ENCODE measurements at places on chromosomes 4 and X.

DNA sequence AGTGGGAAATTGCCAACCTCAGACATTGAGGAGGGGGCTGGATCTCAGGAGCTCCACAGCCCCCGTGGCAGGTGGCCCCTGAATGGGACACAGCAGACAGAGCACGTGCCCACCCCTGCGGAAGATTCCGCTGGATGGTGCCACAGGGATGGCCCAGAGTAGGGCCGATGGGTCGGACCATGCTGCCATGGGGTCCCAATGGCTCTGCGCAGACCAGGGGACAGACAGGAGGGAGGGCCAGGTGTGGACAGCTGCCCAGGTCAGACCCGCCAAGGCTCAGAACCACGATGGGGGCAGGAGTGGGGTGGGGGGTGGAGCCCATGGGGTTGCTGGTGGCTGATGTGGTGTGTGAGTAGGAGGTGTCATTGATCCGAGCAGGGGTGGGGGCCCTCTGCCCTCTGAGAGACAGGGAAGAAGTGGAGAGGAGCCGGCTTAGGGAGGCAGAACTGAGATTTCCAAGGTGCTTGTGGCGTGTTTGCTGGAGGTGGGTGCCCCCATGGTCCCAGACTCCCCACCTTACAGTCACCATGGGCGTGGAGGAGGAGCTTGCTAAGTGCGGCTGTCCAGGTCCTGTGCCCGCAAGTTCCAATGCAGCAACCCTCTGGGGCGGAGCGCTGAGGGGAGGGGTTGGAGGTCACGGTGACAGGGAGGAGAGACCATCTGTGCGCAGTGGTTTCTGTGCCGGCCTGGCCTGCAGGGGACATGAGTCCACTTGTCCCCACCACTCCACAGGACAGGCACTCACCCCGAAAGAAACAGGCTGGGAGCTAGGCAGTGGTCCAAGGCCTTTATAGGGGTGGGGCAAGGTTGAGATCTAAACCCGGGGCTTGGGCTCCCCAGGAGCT is 12.9 kb downstream of the SH3TC1 start:
- no peaks in the 10 kb centered on the region for H3K36me3 ChIP-seq
- DNase-seq: no peak
- H3K4me3 ChIP-seq: no peak overlapping the region
- no peak overlapping the region for H3K27ac ChIP-seq

DNA sequence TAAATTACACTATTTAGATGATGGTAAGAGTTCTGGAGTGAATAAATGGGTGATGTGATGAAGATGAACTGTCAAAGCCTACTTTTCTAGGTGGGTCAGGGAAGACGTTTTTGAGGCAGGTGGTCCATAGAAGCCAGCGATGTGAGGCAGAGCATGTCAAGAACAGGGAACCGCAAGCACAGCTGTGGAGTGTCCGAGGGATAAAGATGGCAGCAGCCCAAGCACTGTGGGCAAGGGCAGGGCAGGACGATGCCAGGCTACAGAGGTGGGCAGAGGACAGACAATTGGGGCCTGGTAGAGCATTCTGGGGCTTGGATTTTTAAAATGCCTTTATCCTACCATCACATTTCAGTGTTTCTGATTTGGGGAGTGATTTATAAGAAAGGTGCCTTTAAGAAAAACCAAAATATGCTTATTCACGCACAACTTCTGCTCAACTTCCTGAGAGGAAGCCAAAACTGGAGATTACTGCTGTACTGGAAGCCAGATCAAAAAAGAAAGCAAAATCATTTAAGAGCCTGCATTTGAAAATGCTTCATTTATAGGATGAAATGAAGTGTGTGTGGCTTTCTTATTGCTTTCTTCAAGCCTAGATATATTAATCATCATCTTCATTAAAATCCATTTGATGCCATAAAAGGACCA is 119.0 kb upstream of the WDR17 start:
- H3K27me3 ChIP-seq: no peaks in the 10 kb centered on the region
- no peaks in the 10 kb centered on the region for H3K4me1 ChIP-seq
- no peak overlapping the region for H3K4me3 ChIP-seq
- no peaks in the 10 kb centered on the region for H3K36me3 ChIP-seq
- peak overlapping the region; percentile 70 for H3K27ac ChIP-seq
- DNase-seq: no peak

GRCh38 chrX:120242813-120243212 is 7.8 kb upstream of the ZBTB33 start:
- H3K36me3 ChIP-seq: no peaks in the 10 kb centered on the region
- DNase-seq: no peak
- no peak overlapping the region for H3K27ac ChIP-seq
- H3K4me1 ChIP-seq: peaks cover 6% of the 10 kb centered on the region
- H3K4me3 ChIP-seq: no peak overlapping the region

GRCh38 chr4:169120624-169121023 is 110.6 kb upstream of the CBR4 start:
- no peak overlapping the region for H3K4me3 ChIP-seq
- no peak for DNase-seq
- H3K4me1 ChIP-seq: no peaks in the 10 kb centered on the region

DNA sequence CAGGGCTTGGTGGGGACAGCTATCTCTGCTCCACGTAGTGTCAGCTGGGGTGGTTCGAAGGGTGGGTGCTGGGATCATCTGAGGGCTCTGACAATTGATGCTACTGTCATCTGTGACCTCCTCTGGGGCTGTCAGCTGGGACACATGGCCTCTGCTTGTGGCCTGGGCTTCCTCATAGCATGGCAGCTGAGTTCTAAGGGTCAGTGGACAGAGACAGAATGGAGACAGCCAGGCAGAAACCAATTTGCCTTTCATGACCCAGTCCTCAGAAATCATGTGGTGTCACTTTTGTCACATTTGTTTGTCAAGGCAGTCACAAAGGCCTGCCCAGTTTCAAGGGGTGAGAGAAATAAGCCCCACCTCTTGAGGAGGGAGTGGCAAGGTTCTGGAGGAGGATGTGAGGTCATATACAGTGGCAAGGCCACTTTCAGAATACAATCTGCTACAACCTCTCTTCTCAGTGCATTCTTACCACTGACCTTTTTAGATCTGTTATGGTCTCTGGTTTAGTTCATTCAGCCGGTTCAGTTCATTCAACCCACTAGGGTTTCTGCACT is 103.6 kb upstream of the BCOR start:
- no peak for DNase-seq
- no peaks in the 10 kb centered on the region for H3K36me3 ChIP-seq
- no peak overlapping the region for H3K4me3 ChIP-seq
- H3K27ac ChIP-seq: no peak overlapping the region

DNA sequence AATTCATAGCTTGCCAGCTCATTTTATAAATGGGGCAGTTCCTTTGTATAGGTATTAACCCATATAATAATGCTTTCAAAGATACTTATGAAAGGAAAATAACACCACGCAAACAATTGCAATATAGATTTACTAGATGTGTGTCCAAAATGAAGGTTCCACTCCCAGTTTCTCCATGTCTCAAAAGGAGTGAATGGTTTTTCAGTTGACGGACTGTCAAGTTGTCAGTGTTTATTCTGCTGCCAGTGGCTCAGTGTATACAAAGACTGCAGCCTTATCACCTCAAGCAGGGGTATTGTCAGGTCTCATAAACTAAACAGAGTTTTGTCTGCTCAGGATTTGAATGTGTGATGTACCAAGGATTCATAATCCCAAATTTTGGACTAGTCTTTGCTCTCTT is 585.3 kb upstream of the ATOH1 start:
- H3K36me3 ChIP-seq: no peaks in the 10 kb centered on the region
- H3K4me3 ChIP-seq: no peak overlapping the region
- DNase-seq: no peak
- H3K27ac ChIP-seq: no peak overlapping the region

- H3K4me3 ChIP-seq: no peak overlapping the region
- no peaks in the 10 kb centered on the region for H3K27me3 ChIP-seq
- DNase-seq: no peak
Measured at GRCh38 chr4:123640271-123640670, 243.7 kb downstream of the SPRY1 start.

- peaks cover 12% of the 10 kb centered on the region for H3K27me3 ChIP-seq
- H3K4me1 ChIP-seq: no peaks in the 10 kb centered on the region
- H3K27ac ChIP-seq: no peak overlapping the region
- no peaks in the 10 kb centered on the region for H3K36me3 ChIP-seq
- H3K4me3 ChIP-seq: no peak overlapping the region
Measured at GRCh38 chrX:103538728-103539127, 19.4 kb upstream of the RAB40A start.

DNA sequence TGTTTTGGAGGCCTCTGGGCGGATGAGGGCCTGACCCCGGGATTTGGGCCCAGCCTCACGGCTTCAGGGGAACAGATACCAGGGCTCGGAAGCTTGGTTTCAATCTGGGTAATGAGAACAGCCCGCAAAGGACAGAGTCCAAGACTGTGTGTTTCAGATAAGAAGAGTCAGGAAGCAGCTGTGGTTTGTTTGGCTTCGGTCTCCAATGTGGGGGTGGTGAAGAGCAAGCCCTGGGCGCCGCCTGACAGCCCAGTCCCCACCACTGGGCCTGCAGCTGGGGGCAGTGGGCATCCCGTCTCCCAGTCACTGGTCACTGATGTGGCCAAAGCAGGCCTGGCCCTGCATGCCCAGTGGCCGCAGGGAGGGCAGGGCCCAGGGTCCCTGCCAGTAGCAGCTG is 9.1 kb downstream of the WFS1 start:
- H3K4me1 ChIP-seq: peaks cover 12% of the 10 kb centered on the region
- H3K27me3 ChIP-seq: no peaks in the 10 kb centered on the region
- peak; percentile 75 for DNase-seq
- peak overlapping the region; percentile 26 for H3K4me3 ChIP-seq
- H3K36me3 ChIP-seq: peaks cover 10% of the 10 kb centered on the region

DNA sequence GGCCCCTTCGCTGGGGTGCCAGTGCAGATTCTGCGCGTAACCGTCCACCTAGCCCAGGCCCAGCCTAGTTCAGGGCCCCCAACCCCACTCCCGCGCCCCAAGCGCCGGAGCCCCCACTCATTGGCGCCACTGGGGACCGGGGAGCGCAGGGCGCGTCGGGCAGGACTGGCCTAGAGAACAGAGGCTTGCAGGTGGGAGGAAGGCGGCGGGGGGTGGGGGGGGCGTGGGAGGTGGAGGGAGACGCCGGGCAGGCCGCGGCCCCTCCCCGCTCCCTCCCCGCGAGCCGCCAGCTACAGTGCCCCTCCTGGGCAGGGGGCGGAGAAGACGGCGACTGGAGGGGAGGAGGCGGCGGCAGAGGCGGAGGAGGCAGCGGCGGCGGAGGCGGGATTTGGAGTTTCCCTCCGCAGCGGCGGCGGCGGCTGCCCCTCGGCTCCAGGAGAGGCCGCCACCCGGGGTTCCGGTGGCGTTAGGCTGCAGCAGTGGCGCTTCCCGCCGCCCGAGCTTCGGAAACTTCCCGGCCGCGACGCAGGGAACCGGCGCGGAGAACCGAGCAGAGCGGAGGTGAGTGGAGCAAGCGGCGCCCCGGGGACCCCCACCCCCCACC is 4.8 kb upstream of the DUSP9 start:
- no peak for DNase-seq
- H3K27ac ChIP-seq: no peak overlapping the region
- H3K4me1 ChIP-seq: no peaks in the 10 kb centered on the region
- H3K4me3 ChIP-seq: peak overlapping the region; percentile 24
- H3K36me3 ChIP-seq: no peaks in the 10 kb centered on the region
- H3K27me3 ChIP-seq: peaks cover 47% of the 10 kb centered on the region

GRCh38 chr4:15378062-15378461 is 49.8 kb upstream of the C1QTNF7 start:
- no peak for DNase-seq
- H3K27ac ChIP-seq: peak overlapping the region; percentile 15

- no peaks in the 10 kb centered on the region for H3K4me1 ChIP-seq
- DNase-seq: no peak
- H3K27me3 ChIP-seq: no peaks in the 10 kb centered on the region
- no peak overlapping the region for H3K4me3 ChIP-seq
- H3K36me3 ChIP-seq: no peaks in the 10 kb centered on the region
Measured at GRCh38 chrX:23953908-23954269, 46.1 kb downstream of the CXorf58 start.

DNA sequence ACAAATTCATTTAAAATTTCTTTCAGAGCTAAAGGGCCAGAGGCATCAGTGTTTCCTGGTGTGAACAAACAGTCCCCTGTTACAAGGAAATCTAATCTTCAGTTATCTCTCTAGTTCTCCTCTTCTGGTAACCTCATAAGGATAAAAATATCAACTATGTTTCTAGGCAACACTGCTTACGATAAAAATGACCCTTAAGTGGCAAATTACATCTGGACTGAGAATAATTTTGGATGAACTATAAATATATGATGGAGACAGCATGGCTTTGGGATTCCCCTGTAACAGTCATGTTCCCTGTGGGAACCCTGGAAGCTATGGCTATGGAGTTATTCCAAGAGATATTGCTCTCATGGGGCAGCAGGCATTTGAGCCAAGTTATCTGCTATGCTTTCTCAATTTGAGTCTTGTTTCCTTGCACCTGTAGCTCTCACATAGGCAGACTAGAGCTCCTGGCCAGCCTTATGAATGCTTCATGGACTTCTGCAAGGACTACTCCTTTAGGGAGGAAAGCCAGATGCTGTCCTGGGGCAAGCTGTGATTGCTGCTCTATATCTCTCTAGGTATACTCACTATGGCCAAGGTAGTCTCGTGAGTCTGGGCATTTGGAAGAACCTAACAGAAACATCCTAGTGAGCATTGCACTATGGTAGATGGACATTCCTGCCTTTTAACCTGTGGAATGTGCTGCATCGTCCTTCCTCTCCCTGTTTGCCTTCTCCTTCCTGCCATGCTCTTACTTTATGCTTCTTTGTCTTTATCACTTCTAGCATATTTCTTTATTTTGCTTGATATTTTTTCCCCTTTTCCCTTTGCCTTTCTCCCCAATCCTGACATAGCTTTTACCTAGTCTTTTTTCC is 14.2 kb downstream of the C4orf33 start:
- H3K27me3 ChIP-seq: no peaks in the 10 kb centered on the region
- DNase-seq: no peak
- H3K36me3 ChIP-seq: no peaks in the 10 kb centered on the region
- H3K4me1 ChIP-seq: no peaks in the 10 kb centered on the region
- no peak overlapping the region for H3K4me3 ChIP-seq

- no peak overlapping the region for H3K4me3 ChIP-seq
- H3K27me3 ChIP-seq: no peaks in the 10 kb centered on the region
- no peak for DNase-seq
Measured at GRCh38 chrX:15468036-15468435, 25.1 kb downstream of the PIR start.

- no peaks in the 10 kb centered on the region for H3K4me1 ChIP-seq
- no peak overlapping the region for H3K4me3 ChIP-seq
- no peak for DNase-seq
- no peak overlapping the region for H3K27ac ChIP-seq
Measured at GRCh38 chr4:73692254-73692653, 48.1 kb upstream of the CXCL8 start.

DNA sequence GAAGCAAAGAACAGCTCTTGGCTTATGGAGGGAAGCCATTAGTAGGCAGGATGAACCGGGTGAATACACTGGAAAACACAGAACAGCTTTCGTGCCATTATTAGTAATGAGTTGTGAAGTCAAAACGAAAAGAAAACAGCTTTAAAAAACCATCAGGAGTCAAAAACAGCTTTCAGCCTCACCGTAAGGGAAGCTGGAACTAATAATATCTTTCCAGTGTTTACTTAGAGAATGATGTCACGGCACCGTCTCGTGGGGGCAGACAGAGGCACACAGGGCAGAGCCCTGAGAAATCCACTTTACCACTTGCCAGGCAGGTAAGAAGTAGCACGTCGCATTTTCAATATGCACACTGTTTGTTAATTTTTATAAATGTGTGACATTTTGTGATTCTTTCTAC is 37.9 kb upstream of the HMX1 start:
- no peaks in the 10 kb centered on the region for H3K4me1 ChIP-seq
- H3K27ac ChIP-seq: no peak overlapping the region
- H3K27me3 ChIP-seq: peaks cover 5% of the 10 kb centered on the region
- no peaks in the 10 kb centered on the region for H3K36me3 ChIP-seq
- DNase-seq: no peak

GRCh38 chr4:113276464-113277170 is 227.2 kb downstream of the ANK2 start:
- DNase-seq: no peak
- H3K4me3 ChIP-seq: no peak overlapping the region
- no peak overlapping the region for H3K27ac ChIP-seq
- H3K27me3 ChIP-seq: no peaks in the 10 kb centered on the region
- peaks cover 8% of the 10 kb centered on the region for H3K36me3 ChIP-seq
